Activated T-helper 1 cell treated with anti-CD3 and anti-CD28 coated beads, Interleukin-2, amount 50 U/mL, for 16 hours (primary cell): ENCODE measurements at places on chromosomes 16 and 17.

- DNase-seq, result no peak
Measured at GRCh38 chr17:19752216-19753050, 4.3 kb upstream of the ALDH3A1 start.

DNA sequence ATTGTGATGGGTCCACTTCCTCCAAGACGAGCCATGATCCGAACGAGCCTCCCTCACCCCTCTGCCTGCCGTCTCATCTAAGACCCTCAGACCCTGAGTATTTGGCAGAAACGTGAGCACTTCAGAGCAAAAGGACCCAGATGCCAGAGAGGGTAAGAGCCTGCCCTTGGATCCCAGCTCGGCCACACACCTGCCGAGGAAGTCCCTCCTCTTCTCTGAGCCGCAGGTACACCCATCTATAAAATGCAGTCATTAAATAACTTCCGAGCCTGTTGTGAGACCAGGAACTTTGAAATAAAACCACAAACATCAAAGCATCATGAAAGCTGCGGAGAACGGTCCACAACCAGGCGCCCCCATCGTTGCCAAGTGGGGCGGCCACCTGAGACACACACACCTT lies 64.8 kb upstream of the DOC2B start:
- no peak for DNase-seq

- no peak for DNase-seq
Measured at GRCh38 chr17:51795401-51795800, 363.1 kb downstream of the CA10 start.

GRCh38 chr17:46817151-46817900 lies 1.2 kb downstream of the WNT3 start:
- no peak for DNase-seq

GRCh38 chr17:46915596-46915995 lies 7.4 kb upstream of the GOSR2 start:
- DNase-seq, result no peak
